Stimulated activated effector memory CD8-positive, alpha-beta T cell treated with anti-CD3 and anti-CD28 coated beads, Interleukin-12 subunit alpha, Interleukin-12 subunit beta, amount 100 ng/mL, for 72 hours (primary cell): ENCODE measurements at places on chromosomes 1 and 21.
A peak's percentile ranks its signal among the peaks of the same experiment; 100 is the strongest.

DNA sequence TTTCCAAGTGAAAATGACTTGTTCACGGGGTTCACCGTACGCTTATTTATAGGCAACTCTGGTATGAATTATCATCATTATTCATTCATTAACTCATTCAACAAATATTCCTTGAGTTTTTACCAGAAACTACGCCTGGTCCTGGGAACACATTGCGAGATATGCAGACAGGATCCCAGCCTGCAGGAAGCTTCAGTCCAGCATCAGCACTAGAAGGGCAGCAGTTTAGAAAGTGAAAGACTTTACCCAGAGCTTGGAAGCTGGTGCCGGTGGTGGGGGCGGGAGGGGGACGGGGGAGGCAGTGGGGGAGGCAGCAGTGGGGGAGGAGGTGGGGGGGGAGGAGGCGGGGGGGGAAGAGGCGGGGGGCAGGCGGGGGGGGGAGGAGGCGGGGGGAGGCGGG lies 55.9 kb downstream of the SETD4 start:
- no peak for DNase-seq

DNA sequence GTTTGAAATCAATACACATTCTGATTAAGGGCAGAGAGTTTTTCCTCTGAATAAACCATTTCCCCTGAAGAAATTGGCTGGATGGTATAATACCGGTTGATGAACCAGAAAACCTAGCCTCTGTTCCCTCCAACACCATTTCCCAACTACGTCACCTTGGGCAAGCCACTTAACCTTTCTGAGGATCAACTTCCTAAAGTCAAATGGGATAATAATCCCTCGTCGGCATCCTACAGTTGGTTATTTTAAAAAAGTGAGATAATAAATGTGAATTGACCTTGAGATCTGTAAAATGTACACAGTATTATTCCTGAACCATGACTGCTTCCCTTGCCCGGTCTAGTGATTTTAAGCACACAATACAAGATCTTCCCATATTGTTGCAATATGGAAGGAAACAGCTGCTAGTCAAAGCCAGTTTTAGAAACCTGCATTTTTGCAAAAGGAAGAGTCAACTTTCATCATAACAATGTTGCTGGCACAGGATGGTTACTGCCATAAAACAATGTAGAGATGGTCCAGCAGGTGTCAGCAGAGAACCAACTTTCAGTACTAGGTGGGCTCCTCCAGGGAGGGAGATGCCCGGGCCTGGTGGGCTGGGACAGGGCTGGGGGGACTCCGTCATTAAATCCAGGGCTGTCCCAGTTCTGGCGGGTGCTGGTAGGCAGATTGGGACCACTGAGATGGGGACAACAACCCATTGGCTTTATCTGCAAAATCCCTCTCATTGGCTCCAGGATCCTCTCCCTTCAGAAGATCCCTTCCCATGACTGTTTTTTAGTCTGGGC lies 5.2 kb upstream of the HLX start:
- DNase-seq: no peak

- no peak for DNase-seq
Observed at GRCh38 chr1:66434096-66434495, 99.9 kb upstream of the SGIP1 start.

- peak; percentile 50 for DNase-seq
Observed at GRCh38 chr1:156927215-156928042, 7.0 kb downstream of the LRRC71 start.

DNA sequence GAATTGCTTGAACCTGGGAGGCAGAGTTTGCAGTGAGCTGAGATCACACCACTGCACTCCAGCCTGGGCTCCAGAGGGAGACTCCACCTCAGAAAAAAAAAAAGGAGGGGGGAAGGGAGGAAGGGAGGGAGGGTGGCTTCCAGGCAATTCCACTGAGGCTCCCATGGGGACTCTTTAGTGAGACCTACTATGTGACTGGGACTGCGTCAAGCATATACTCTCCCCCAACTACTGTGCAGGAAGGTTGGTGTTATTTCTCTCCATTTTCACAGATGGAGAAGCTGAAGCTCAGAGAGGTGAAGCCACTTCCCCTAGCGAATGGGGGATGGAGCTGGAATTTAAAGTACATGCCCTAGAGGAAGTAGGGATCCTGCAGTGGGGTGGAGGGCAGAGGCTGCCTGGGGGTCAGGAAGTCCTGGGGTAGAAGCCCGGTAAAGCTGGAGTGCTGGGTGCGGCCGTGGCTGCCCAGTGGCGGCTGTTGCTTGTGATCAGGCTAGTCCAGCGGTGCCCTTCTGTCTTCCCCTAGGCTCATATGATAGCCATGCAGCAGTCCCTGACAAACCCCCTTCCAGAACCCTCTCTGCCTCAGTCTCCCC lies 40.3 kb downstream of the RAP1GAP start:
- no peak for DNase-seq

GRCh38 chr1:223011505-223011856 lies 131.6 kb downstream of the TLR5 start:
- no peak for DNase-seq

DNA sequence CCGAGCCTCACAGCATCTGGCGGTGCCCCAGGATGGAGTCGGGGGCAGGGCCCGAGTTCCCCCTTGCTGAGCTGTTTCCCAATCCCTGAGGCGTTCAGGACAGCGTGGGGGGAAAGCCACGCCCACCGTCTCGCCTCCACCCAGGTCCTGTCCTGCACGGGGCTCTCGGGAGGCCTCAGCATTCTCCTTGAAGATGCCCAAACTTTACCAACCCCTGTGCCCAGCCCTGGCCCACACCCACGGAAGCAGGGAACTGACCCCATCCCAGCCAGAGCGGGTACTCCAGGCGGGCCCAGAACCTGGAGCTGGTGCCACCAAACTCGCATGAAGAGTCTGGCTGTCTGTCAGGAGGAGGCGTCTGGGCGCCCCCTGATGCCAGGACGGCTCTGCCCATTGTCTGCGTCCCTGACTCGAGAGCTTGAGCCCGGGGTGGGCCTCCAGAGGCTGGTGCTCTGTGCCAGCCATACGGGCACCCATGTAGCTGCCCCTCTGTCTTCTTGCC lies 35.3 kb upstream of the POFUT2 start:
- DNase-seq: no peak

DNA sequence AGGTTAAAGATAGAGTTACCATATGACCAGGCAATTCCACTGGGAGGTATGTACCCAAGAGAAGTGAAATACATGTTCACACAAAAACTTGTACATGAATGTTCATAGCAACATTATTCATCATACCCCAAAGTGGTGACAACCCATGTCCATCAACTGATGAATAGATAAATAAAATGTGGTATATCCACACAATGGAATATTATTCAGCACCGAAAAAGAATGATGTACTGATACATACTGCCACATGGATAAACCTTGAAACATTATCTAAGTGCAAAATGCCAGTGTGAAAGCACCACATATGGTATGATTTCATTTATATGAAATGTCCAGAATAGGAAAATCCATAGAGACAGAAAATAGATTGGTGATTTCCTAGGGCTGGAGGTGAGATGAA lies 53.4 kb upstream of the PAXBP1 start:
- DNase-seq: no peak

GRCh38 chr1:180150982-180151381 lies 3.7 kb upstream of the QSOX1 start:
- no peak for DNase-seq

GRCh38 chr1:17485281-17485680 lies 45.8 kb upstream of the RCC2 start:
- no peak for DNase-seq

DNA sequence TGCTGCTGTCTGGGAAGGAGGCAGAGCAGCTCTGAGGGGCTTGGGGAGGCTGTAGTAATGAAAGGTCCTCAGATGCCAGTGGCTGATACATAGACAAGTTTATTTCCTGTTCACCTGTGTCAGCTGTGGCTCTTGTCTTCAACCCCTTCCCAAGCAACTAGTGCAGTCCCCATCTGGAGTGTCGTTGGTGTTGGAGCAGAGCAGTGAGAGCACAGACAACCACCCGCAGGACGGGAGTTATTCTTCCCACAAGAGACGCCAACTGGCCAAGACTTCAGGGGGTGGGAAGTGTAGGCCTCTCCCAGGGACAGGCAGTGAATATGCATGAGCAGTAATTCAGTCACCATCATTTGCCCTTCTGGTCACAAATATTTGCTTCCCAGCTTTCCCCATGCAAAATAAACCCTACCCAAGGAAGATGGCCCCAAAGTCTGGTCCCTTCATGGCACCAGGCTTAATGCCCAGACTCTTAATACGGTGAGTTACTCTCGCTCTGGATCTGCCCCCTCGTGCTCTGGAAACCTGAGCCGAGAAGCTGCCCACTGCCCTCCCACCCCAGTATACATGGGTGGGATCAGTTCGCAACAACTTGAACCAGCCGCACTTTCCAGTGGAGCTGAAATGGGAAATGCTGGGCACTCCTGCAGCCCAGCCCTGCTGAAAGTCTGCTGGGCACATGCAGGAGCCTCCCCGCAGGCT lies 153.5 kb upstream of the COL6A1 start:
- no peak for DNase-seq

GRCh38 chr1:66291531-66291864 lies 242.5 kb upstream of the SGIP1 start:
- no peak for DNase-seq

DNA sequence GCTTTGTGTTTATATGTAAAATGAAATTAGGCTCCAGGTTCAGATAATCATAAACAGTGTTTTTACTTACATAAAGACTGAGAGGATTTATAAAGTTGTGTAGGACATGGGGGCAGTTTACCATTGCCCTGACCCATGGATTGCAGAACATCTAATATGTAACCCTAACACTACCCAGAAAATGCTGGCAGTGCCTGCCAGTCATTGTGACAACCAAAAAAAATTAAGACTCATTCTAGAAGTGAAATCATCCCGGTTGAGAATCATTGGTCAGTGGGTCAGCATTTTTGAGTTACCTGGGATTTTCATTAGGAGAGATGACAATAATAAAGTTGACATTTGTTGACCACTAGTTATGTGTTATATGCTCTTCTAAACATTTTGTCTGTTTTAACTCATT lies 31.2 kb upstream of the THEM4 start:
- DNase-seq: no peak

DNA sequence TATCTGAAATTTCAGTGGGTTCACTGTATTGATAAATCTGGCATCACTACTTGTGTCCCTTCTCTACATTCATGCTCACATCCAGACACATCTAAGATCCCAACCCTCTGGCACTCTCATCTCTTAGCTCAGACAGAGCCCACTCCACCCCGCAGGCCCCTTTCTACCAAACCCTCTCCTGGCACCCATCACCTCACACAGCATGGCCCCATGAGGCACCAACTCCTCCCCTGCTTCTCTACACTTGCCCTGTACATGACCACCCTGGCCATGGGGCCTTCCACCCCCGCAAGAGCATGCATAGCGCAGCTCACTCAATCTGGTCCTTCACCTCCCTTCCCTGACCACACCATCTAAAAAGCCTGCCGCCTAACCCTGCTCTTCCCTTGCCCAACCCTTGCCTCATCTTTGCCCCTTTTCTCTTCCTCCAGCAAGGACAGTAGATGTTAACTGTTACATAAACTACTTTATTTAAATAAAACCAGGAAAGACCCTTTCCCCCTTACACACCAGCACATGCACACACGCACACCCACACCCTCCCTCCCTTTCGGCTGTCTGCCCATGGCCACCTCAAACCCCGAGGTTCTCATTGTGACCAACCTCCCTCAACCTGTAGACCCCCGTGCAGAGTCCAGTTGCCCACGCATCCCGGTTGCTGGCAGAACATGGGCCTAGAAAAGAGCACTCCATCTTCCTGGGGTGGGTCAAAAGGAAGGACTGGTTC lies 15.6 kb downstream of the SH3BP5L start:
- DNase-seq: no peak

DNA sequence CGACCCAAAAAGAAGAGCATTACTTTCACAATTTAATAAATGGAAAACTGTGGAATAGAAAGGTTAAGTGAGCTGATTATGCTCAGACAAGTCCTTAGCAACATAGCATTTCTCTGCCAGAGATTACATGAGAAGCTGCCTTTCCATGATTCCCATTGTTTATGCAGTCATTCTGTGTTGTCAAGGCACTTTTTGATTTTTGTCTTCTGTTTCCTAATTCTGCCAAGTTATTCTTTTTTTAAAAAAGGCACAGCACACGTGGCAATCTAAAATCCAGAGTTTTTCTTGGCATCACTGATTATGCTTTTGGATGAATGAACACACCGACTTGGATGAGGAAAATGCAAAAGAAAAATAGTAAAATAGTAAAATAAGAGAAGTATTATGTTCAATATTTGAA lies 185.0 kb downstream of the RGS7 start:
- no peak for DNase-seq

DNA sequence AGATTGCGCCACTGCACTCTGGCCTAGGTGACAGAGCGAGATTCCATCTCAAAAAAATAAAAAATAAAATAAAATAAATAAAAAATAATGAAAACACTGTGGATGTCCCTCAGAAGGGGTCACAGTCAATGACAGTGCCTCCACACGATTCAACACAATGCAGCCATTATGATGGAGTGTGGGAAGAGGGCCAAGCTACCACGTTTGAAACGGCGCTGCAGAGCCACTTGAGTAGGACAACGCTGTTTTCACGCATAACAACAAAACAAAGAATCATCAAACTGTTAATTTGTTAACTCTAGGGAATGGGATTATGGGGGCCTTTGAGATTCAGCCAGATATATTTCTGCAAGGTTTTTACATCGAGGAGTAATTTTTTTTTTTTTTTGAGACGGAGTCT lies 36.5 kb downstream of the NKAIN1 start:
- no peak for DNase-seq

- no peak for DNase-seq
Observed at GRCh38 chr1:109556563-109556962, 8.1 kb downstream of the GNAI3 start.

DNA sequence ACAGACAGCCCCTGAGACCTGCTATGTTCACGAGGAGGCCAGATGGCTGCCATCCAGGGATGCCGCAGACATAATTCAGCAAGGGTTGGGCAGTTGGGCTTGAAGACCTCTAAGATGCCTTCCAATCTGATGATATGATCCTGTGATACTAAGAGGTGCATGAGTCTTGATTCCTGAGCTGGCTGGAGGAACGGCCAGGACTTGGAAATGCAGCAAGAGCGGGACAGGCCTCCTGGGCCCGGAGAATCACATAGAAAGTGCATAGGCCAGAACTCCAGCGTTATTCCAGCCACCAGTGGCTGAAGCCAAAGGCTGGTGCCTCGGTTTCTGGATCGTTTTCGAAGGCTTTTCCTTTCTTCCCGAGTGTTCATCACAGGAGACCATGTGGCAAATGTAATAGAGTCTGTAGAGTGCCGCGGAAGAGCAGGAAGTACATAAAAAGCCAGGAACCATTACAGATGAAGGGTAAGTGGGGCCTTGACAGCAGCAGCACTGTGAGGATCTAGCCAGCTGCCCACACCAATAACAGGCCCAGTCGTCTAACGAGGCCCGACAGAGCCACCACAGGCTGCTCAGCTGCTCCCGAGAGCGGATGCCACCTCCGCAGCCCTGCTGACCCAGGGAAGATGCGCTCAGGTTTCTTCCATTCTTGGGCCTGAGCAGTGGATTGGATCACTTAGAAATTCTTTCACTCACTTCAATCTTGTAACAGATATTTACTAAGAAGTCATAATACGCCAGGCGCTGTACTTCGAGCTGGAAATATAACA lies 14.0 kb upstream of the LHX4 start:
- no peak for DNase-seq

DNA sequence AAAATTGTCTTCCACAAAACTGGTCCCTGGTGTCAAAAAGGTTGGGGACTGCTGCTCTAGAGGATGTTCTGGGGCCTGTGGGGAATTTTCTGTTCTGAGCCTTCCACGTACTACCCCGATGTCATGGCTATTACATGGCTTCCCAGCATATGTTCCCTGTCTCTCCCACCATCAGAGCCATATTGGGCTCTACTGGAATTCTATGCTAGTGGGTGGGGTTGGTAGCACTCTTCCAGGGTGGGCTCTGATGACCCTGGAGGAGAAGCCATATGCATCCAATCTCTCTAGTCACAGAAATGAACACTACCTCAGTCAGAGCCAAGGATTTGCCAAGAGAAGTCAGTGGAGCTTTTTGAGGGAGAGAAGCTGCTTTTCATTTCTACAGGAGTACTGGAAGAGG lies 47.9 kb downstream of the SRRM1 start:
- DNase-seq: no peak
